CMK (cell line): ENCODE measurements at places on chromosomes 2 and 18.

GRCh38 chr2:120963997-120964705, 228.5 kb downstream of the GLI2 start:
- DNase-seq = no peak

DNA sequence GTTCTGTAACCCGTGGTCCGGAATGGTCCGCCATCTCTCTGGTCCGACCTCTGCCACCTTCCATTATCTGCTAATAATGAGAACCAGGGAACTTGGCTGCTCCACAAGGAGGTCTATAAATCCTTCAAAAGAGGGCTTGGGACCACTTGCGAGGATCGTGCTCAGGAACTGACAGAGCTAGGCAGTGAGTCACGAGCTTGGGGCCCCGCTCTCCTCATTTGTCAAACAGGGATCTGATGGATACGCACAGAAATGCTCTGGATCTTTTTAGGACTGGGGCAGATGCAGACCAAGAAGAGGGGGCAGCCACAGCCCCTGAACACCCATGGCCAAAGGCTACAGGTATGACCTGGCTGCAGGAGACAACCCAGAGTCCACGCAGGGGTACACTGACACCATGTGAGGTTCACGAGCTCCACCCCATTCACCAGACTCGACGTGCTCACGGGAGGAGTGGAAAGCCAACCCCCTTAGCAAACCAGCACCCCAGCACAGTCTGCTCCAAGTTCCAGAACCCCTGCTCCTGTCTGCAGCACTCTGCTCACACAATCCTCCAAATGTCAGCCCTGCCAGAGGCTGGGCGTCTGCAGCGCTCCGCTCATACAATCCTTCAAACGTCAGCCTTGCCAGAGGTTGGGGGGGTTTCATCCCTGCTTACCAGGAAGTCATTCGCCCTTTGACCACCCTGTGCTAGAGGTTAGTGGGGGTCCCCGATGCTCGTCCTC, 45.8 kb downstream of the ANO7 start:
- DNase-seq = no peak

DNA sequence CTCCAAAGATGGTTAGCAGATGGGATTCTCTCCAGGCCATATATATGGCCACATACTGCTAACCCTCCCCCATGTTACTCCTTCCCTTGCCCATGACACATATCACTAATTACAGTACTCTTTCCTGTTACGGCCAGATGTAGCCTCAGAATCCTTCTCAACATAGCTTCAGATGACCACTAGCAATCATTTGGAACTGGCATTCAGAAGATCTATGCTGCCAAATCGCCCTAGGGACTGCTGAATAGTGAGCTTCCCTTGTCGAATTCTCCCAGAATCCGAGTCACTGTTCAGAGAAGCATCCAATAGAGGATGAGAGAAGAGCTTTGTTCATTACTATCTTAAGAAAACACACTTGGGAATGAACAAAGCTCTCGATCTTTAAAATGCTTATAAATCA, 121.2 kb upstream of the TANK start:
- DNase-seq = no peak

- DNase-seq = no peak
These were observed 150.8 kb downstream of the CCDC85A start for GRCh38 chr2:56334622-56335021.

GRCh38 chr2:235568431-235568830, 74.6 kb downstream of the AGAP1 start:
- no peak for DNase-seq

DNA sequence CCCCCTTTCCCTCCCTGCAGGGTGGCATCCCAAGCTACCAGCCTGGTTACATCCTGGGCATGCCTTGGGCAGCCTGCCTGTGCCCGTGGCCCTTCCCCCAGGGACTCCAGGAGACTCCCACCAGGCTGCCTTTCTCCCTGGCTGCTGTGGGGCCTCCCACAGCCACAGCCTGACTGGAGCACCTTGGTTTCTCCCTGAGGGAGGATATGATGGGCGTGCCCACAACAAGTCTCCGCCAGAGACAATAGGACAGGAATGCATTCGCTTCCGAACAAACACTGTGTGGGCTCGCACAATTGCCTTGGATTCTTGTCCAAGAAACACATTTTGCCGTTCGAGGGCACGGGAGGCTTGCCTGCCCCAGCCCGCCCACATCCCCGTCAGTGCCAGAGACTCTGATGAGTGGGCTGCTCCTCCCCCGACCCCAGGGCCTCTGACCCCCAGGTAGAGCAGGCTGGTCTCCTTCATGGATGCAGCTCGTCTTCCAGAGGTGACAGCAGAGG, 102.1 kb downstream of the SMAD7 start:
- DNase-seq = no peak
